Endodermal cell (in vitro differentiated cells): ENCODE measurements at places on chromosomes 16 and 17. TPM values are rescaled to one million over a fixed set of nuclear protein-coding genes. Genes with fewer than 3 reads are reported as not detected.

Gene BTBD17
- 0.18 to 0.40 TPM in 2 of 3 replicates, not detected in the other for total RNA-seq

Gene TBC1D3D
- 3.8 to 6.3 TPM in 2 of 3 replicates, not detected in the other for total RNA-seq

Gene SBK1
- total RNA-seq = 29.4 to 62.5 TPM (median 61.6 TPM) in 3 replicates

Gene CDH11
- total RNA-seq = 0.73 to 1.3 TPM (median 0.99 TPM) in 3 replicates

Gene NPIPB2
- 12.0 and 15.0 TPM in 2 replicates for total RNA-seq

Gene KCNG4
- not detected in 2 replicates for total RNA-seq

Gene TACO1
- total RNA-seq = 12.6 to 20.9 TPM (median 20.3 TPM) in 3 replicates

Gene MAFG
- total RNA-seq = 28.7 to 56.6 TPM (median 54.1 TPM) in 3 replicates

Gene ZMYND15
- total RNA-seq = 0.14 TPM in 1 of 2 replicates, not detected in the other

Gene COG4
- 62.7 and 69.8 TPM in 2 replicates for total RNA-seq

Gene GLIS2
- 12.9 to 19.0 TPM (median 13.2 TPM) in 3 replicates for total RNA-seq

Gene TP53TG3
- total RNA-seq = not detected in 3 replicates

Gene HCRT
- not detected in 3 replicates for total RNA-seq

Gene ANKRD40CL
- total RNA-seq = not detected in 2 replicates

Gene SEZ6L2
- 48.7 to 52.1 TPM (median 51.8 TPM) in 3 replicates for total RNA-seq

Gene POLR3K
- 30.7 and 31.1 TPM in 2 replicates for total RNA-seq

Gene MT1A
- not detected in 3 replicates for total RNA-seq

Gene CDH13
- total RNA-seq = 0.68 and 1.8 TPM in 2 replicates

Gene PTX4
- not detected in 3 replicates for total RNA-seq

Gene KSR1
- 33.7 to 40.2 TPM (median 39.4 TPM) in 3 replicates for total RNA-seq

Gene SCGB1C2
- not detected in 3 replicates for total RNA-seq

Gene NOS2
- 0.23 to 0.62 TPM (median 0.46 TPM) in 3 replicates for total RNA-seq

Gene TBX21
- not detected in 3 replicates for total RNA-seq

Gene CBFA2T3
- total RNA-seq = 0.97 to 1.9 TPM (median 1.0 TPM) in 3 replicates

Gene HBA2
- 0.95 and 1.2 TPM in 2 replicates for total RNA-seq

Gene MRM3
- 14.0 and 15.5 TPM in 2 replicates for total RNA-seq

Gene SLC9A5
- total RNA-seq = 6.4 and 9.0 TPM in 2 replicates

Gene ENGASE
- 32.5 and 42.0 TPM in 2 replicates for total RNA-seq

Gene SLC6A4
- total RNA-seq = 1.8 TPM in 2 replicates

Gene ZFHX3
- total RNA-seq = 1.7 to 3.0 TPM (median 2.2 TPM) in 3 replicates

Gene TAC4
- total RNA-seq = 1.5 and 1.6 TPM in 2 replicates

Gene CHST5
- total RNA-seq = 0.26 TPM in 1 of 2 replicates, not detected in the other

Gene TBC1D3G
- not detected in 3 replicates for total RNA-seq

Gene AGRP
- total RNA-seq = not detected in 2 replicates

Gene KCNJ12
- total RNA-seq = 2.6 to 4.2 TPM (median 3.0 TPM) in 3 replicates

Gene NUPR1
- total RNA-seq = not detected in 2 replicates

Gene PPP1R27
- not detected in 3 replicates for total RNA-seq

Gene SPN
- 0.15 TPM in 1 of 3 replicates, not detected in the others for total RNA-seq

Gene ITGAX
- total RNA-seq = 0.12 to 0.17 TPM in 2 of 3 replicates, not detected in the other

Gene EME1
- total RNA-seq = 21.5 to 30.5 TPM (median 26.8 TPM) in 3 replicates

Gene CA10
- 0.29 and 0.37 TPM in 2 replicates for total RNA-seq

Gene ACSM2B
- not detected in 2 replicates for total RNA-seq

Gene BLTP2
- total RNA-seq = 72.2 to 132 TPM (median 126 TPM) in 3 replicates

Gene TBC1D3H
- total RNA-seq = 0.97 to 3.0 TPM in 2 of 3 replicates, not detected in the other

Gene CCL4L2
- not detected in 2 replicates for total RNA-seq

Gene ZNF597
- 1.8 to 3.1 TPM (median 3.1 TPM) in 3 replicates for total RNA-seq

Gene MTMR4
- total RNA-seq = 44.8 and 52.9 TPM in 2 replicates

Gene AOC3
- total RNA-seq = 0.99 and 1.3 TPM in 2 replicates

Gene HOXB5
- not detected in 2 replicates for total RNA-seq

Gene TSPAN10
- 0.68 to 1.3 TPM (median 1.0 TPM) in 3 replicates for total RNA-seq

Gene NLGN2
- total RNA-seq = 72.2 and 78.5 TPM in 2 replicates

Gene GRAP
- total RNA-seq = 0.15 and 0.45 TPM in 2 replicates
